ENCODE measurements at places on chromosomes 3 and 15.

DNA sequence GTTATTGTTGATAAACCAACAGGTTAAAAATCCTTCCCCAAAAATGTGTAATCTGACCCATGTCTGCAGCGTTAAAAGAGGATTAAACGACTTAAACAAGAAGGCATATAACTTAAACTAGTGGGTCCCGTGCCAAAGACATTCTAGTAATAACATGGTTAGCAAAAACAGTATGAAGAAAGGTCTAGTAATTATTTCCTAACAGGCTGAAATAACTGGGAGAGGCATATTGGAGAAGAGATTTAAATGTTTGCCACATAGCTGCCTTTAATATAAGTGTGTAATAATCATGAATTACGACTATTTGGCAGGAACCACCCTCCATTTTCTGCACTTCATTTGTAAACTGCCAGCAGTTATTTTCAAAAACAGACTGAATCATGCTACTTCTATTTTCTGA, 67.7 kb upstream of the CSPG5 start:
- DNase-seq = no peak

- DNase-seq = no peak
Measured at GRCh38 chr3:10729439-10729838, 86.6 kb upstream of the SLC6A11 start.

DNA sequence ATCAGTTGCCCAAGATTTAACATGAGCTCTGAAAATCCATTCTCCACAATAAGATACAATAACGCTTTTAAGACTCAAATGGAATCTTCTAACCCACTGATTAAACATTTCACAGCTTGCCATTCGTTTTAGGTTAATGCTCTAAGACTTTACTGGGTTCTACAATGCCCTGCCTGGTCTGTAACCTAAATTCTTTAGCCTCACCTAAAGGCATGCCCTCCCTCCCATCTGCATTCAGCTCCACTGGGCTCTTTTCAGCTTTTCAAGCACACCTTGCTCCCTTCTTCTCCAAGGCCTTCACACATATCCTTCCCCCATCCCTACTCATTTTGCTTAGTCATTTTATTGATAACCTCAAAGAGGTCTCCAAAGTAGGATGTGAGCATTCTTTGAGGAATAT, 290.9 kb downstream of the LSAMP start:
- no peak for DNase-seq

- DNase-seq = no peak
Measured at GRCh38 chr15:87763837-87764236, 492.7 kb downstream of the NTRK3 start.

GRCh38 chr15:101489599-101490407, at the start of gene PCSK6:
PCSK6 (minus strand) TSS chr15:101489707; CDS start chr15:101489670, 37 bp downstream.
- no peak for DNase-seq

GRCh38 chr15:62658498-62658897, 384.0 kb upstream of the TPM1 start:
- no peak for DNase-seq

- DNase-seq = no peak
Measured at GRCh38 chr15:80837006-80837405, 57.8 kb downstream of the CEMIP start.

DNA sequence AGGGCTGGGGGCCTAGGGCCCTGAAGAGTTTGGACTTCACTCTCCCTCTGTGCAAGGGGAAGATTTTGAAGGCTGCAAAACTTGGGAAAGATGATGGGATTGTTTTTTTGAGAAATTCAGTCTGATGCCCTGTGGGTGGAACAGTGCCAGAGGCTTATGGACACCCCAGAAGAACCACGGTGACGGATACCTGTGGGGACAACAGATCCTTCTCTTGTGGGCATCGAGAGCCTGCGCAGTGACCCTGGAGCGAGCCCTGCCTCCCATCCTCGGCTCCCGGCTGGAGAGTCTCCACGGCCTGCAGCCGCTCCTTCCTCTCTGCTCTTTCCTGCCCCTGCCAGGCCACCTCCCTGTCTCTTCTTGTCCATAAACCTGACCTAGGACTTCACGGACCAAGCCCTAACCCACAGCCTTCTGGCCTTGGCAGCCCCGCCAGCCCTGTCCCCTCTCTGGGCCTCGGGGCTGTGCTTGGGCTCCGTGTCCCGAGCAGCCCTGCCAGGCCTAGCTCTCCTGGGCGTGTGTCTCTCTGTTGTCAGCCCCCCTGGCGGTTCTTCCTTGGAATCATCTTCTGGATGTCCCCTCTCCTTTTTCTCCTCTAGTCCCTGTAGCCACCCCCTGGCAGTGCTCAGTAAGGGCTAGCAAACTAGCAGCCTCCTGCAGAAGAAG, 98.4 kb downstream of the VGLL4 start:
- no peak for DNase-seq

- DNase-seq = no peak
Measured at GRCh38 chr3:197683191-197683590, 53.5 kb downstream of the RUBCN start.

- DNase-seq = no peak
Measured at GRCh38 chr15:39589193-39589814, 8.4 kb downstream of the THBS1 start.

GRCh38 chr3:134618478-134619300, 32.1 kb downstream of the KY start:
- no peak for DNase-seq

GRCh38 chr3:158819282-158819681, 17.4 kb downstream of the MFSD1 start:
- no peak for DNase-seq

GRCh38 chr3:177703788-177704187, 506.5 kb upstream of the TBL1XR1 start:
- no peak for DNase-seq

GRCh38 chr15:32636410-32636809, 5.1 kb upstream of the SCG5 start:
- no peak for DNase-seq

DNA sequence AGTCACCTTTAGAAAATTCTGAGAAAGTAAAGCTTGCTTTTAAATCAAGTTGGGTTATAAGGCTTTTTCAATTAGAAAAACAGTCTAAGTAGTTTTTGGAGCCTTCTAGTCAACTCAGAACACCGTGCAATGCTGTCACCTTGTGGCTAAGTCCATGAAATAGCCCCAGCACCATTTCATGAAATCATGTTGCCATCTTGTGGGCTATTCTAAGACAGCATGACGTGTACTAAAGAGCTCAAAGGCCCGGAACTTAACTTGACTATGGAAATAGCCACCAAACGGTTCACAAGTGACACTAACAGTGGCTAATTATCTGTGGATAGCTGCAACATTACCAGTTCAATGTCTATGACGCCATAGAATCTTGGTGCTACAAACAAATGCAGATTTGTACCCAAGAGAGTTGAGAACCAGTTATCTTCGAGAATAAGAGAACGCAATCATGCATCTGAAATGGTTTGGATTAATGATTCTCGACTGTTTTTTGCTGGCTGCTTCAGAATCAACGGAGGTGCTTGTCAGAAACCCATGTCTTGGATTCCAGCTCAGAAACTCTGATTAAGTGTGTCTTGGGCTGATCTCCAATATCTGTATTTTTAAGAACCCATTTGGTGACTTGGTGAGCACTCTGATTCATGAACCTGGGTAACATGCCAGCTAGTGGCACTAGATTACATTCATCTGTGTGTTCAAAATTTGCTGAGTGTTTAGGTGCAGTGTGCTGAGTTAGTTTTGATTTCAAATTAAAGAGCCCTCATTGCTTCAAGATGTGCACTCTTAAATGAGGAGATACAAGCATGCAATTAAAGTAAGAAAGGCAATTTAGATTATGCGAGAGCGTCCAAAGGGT, 111.2 kb upstream of the MCTP2 start:
- peak; percentile 72 for DNase-seq

DNA sequence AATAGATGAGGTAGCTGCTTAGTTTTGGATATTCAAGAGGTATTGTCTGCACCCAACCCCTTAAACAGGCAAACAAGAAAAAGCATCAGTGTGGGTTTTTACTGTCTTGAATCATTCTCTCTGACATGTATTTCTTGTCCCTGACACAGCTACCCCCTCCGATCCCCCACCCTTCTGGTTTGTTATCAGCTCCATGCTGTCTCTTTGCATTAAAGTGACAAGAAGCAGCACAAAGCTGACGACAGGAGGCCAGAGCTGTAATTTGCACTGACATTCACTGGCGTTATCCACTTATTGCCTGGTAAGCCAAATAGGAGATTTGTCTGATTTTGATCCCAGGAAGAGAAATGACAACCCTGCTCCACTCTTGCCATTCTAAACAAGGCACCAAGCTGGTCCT, 83.3 kb upstream of the SNRK start:
- DNase-seq = no peak

DNA sequence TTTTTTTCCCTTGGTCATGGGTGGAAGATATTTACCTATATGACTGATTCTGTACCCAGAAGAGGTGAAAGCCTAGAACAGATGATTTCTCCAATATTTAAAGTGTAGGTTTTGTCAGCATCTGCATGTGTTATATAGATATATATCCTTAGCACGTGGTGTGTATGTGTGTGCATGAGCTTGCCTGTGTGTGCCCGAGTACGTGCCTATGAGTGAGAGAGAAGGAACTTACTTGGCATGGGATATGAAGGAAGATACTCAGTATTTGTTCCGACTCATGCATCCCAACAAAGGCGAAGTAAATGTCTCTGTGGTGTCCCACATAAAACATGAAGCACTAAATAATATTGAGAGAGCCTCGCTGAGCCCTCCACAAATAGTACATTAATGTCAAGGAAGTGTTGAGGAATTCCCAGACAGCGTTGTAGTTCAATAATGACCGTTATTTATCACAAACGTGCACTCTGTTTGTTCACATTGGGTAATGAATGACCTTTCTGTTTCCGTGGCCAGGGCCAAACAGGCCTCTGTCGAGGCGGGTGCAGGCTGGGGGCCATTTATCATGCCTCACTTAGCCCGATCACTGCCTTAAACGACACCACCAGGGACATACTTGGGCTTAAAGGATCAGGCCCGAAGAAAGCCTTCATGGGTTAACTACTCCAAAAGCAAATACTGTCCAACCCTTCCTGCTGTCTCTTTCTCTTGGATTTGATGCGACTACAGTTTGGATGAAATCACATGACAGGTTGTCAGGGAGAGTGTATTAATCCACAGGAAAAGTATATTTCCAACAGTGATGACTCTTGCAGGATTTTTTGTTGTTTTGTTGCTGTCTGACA, 267.7 kb downstream of the PTPRG start:
- DNase-seq = no peak

DNA sequence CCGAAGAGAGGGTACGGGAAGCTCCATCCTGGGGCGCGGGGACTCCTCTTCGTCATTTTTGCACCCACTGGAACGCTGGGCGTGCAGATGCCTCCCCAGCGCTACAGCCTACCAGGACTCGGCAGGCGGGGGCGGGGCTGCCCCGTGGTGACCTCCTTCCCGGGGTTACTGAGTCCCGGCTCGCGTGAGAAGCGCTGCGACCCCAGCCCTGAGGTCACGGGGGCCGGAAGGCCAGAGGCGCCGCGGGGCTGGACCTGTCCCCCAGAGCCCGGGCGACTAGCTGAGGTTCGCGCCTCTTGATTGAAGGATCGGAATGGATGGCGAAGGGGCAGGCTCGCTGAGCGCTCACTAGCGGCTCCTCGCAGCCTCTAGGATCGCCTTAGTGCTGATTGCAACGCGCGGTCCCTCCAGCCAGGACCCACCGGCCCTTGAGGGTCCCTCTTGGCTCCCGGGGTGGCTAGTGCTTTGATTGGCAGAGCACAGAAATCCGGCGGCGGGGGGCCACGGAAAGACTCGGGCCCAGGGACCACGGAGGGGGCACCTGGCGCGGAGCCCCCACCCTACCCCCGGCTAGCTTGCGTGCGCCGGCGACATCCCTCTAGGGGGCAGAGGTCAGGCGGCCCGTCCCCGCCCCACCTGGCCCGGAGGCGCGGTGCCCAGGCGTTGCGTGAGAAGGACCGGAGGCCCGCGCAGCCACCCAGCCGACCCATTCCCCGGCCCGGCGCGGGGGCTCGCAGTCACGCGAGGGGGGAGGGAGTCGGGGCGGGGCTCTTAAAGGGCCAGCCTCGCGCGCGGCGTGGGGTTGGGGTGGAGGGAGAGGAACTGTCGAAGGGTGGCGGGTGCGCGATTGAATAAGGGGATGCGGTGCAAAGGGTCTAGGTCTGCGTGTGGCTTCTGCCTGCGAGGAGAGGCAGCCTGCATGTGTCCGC, 781 bp upstream of the CYP1A1 start:
- no peak for DNase-seq

DNA sequence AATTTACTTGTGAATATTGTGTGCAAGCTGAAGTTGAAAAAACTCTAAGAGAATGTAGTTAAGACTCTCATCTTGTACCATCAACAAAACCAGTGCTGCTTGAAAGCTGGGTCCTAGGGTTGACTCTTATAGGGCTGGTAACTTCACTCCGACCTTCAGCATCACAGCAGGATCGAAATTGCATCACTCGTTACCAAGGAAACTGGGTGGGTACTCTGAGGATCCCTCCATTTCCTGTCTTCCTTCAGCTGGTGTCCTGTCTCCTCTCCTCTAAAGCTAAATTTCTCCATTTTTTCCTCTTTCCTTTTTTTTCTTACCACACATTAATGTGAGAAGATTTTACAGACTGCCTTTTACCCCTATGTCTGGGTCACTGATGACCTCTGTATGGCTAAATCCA, 3.0 kb upstream of the APH1B start:
- DNase-seq = no peak

DNA sequence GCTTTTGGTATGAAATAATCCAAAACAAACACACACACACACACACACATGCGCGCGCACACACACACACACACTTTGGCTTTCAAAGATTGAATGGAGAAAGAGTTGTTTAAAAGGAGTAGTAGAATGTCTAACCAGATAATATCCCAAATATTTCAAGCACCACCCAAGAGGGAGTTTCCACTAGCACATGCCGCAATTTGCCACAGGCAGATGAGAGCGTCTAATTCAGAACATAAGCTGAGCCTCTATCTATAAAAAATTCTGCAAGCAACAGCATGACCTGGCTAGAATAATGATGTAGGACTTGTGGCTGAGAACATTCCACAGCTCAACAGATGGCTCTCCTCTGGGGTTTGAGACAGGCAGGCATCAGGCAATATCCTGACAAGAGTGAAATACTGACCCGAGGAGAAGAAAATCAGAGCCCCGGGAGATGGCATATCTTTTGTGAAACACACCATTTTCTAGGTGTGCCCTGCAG, 302.5 kb upstream of the GADL1 start:
- DNase-seq = no peak

DNA sequence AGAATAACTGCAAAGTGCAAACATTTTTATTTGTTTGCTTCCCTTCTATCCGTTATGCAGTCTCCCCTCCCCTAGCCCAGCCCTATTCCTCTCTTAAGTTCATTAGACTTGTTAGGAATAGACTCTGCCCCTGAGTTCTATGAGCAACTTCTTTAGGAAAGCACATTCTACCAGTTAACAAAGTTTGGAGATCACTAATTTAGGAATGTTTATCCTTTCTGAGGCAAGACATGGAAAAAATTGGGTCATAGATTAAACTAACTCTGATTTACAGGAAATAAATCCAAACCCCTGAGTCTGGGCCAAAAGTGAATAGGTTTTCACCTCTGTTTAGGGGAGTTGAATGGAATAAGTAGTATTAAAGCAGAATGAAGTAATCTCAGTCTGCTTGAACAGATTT, 34.4 kb downstream of the C3orf80 start:
- no peak for DNase-seq

- DNase-seq = no peak
Measured at GRCh38 chr3:188527389-188527788, 373.4 kb downstream of the LPP start.
